ENCODE measurements at places on chromosomes 5 and 9.

- no peak for DNase-seq
These were observed 123.7 kb downstream of the C9orf50 start for GRCh38 chr9:129497005-129497812.

DNA sequence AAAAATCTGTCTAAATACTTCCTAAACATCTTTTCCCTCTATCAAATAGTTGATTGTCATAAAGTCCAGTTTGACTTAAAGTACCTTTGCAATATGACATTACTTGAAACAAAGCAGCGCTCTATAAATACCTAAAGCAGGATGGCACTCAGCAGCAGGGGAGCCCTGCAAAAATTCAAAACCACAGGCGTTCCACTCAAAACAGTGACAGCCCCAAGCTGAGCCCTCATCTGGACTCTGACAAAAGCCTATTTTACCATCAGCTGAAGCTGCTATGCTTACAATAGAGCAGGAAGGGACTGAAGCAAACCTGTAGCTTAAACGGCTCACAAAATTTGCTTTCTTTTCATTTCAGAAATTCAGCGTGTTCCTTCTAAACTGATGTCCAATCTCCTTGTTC, 11.5 kb downstream of the GABRA6 start:
- no peak for DNase-seq

- no peak for DNase-seq
These were observed 10.1 kb upstream of the GRIA1 start for GRCh38 chr5:153480401-153480800.

DNA sequence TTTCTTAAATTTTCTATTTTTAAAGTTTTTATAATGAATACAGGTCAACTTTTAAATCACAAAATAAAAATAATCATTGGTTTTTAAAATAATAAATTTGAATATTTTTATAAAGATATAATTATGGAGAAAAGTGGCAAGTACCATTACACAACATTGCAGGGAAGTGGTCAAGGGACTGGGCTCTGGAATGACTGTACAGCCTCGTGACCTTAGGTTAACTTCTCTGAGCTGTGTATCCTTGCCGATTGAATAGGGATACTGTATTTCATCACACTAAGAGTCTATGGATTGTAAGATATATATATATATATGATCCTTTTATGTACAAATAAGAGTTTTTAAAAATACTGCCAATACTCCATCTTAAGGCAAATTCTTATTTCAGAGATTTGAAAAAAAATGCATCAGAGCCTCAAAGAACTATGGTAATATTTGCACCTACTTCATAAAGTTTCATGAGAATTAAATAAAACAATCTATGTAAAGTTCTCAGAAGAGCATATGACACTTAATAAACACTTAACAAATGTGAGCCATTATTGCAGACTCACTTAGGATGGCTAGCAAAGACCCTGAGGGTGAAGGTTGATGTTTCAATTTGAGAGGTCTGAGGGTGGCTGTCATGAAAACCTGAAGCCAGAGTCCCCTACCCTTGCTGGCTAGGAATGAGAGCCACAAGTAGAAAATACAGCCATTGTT, 136.5 kb downstream of the CCDC192 start:
- DNase-seq: no peak

DNA sequence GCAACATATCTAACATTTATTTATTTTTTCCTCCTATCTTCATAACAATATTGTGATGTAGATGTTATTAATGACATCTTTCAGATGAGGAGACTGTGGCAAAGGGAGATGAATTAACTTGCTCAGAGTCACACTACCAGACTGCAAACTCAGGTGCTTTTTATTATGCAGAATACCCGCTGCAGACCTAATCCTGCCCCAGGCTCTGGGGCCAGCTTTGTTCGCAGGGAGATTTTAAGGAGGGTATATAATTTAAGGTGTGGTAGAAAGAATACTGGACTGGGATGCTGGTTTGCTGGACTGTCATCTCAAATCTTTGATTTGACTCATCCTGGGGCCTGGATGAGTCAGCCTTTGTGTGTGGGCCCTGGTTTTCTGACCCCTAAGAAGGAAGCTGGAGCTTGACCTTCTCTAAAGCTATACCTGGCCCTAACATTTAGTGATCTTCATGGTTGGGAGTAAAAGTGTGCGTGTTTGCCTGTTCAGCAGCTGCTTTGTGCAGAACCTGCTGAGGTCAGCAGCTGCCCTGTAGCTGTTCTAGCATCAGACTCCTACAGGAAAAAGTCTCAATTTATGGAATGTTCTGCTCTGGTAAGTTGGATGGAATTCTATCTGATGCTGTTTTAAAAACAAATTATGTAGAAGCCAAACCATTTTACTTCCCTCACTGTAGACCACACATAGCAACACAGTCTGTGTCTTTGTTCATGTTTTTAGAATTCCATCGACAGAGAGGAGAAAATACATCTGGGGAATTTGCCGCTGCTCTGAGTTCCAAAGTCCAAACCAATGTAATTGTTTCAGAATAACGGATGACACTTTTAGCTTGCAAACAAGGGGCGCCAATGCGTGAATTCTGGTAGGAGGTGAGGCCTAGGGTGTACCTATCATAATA, 4.5 kb downstream of the SLC36A1 start:
- DNase-seq: no peak

- no peak for DNase-seq
These were observed 16.9 kb downstream of the GNG10 start for GRCh38 chr9:111678293-111678692.

GRCh38 chr9:113360242-113360842, 11.0 kb downstream of the BSPRY start:
- DNase-seq: no peak

GRCh38 chr5:126280343-126280742, 142.9 kb upstream of the GRAMD2B start:
- DNase-seq: no peak

DNA sequence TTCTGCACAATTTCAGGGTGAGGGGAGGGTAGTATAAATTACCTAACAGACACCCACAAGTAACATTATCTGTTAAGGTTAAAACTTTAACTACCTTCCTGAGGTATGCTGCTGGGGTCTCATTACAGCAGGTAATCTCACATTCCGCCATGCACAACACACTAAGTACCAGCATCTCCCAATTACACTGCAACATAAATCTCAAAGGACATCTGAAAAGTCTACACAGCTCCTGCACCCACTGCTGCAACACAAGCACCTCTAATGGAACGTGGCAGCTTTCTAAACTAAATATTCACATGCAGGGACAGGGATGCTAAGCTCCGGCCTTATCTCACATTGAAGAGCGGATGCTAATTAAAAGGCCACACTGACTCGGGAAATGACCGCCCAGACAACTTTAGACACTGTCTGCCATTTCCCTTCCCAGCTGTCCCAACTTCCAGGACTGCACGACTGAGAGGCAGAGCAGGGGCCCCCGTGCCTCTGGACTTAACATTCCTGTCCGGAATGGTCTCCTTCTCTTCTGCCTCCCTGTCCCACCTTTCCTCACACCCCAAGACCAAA, 45.9 kb downstream of the PSMB7 start:
- DNase-seq: no peak

DNA sequence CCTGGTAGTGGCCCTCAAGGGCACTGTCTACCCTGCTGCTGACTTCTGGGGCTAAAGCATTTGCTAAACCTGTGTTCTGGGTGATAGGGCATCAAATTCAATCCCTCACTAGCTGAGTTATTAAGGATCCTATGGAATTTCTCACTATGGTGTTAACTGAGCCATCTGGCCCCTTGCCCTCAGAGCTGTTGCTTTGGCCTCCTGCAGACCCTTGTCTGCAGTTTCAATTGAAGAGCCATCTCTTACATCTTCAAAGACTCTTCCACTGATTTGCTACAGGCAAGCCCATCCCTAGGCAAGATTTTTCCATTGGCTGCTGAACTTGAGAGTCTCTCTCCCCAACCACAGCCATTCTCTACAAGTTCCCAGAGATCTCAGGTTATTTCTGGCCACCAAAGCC, 418.2 kb downstream of the ZNF608 start:
- no peak for DNase-seq

- no peak for DNase-seq
These were observed 33.0 kb downstream of the TBCA start for GRCh38 chr5:77743181-77743580.

DNA sequence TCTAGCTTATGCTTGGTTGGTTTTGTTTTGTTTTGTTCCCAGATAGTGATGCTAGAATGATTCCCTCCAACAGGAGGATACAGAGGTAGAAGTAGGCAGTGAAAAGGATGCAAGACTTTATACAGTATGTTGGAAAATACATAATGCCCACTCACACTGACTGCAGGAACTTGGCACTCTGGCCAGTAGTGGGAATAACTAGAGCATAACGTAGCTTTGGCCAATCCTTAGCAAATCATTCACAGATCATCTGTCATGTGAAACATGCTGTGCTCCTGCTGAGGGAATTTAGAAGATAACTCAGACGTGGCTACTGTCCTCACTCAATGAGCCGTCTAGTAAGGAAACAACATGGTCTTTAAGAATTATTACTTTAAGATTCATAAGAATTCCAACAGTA, 13.5 kb downstream of the CFAP90 start:
- no peak for DNase-seq

DNA sequence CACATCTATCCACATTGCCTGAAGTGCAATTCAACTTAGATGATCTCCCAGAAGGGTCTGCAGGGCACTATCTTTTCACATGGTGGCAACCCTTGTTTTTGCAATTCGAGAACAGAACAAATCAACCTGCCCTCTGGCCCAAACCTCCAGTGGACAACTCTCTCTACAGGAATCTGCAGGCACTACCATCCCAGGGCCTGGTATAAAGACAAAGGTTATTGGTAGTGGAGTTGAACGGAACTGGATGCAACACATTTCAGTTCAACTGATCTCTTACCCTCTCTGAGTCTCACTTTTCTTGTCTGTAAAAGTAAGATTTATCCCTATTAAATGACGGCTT, 153.2 kb upstream of the EGFLAM start:
- no peak for DNase-seq

GRCh38 chr9:115035841-115036612, 81.9 kb downstream of the TNC start:
- DNase-seq: no peak

- no peak for DNase-seq
These were observed 130.4 kb downstream of the OLFM1 start for GRCh38 chr9:135217836-135218235.
